ENCODE measurements at places on chromosomes 7 and 10.

DNA sequence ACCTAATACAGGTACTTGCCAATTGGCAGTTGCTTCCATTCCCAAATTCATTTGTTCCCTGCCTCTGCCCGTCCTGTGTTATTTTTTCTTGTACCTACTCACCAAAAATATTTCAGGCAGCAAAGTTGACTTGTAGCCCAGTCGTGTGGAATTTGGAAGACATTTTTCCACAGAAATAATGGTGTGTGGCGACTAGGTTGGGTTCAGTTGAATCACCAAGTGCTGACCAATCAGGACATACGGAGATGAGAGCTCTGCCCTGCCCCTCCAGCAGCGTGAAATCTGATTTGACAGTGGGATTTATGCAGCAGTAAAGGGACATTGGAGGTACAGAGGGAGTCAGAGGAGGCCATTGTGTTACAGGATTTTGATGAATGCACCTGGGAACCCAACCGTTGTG, 216.9 kb downstream of the CCDC3 start:
- DNase-seq, result no peak

DNA sequence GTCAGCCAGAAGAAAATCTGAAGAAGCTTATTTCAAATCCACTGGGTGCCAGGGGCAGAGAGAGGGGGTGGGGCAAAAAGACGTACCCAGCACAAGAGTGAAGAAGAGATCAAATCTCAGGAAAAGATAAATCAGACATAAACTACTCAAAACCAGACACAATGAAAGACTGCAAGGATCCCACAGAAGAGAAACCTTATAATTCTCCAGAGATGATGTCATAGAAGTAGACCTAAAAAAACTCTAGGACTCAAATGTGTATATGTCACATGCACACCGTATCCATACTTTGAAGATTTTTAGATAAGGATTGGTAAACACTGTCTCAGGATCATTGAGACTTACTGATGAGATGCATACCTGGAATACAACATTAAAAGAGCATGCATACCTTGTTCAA, 98.5 kb upstream of the PIK3CG start:
- DNase-seq, result no peak

DNA sequence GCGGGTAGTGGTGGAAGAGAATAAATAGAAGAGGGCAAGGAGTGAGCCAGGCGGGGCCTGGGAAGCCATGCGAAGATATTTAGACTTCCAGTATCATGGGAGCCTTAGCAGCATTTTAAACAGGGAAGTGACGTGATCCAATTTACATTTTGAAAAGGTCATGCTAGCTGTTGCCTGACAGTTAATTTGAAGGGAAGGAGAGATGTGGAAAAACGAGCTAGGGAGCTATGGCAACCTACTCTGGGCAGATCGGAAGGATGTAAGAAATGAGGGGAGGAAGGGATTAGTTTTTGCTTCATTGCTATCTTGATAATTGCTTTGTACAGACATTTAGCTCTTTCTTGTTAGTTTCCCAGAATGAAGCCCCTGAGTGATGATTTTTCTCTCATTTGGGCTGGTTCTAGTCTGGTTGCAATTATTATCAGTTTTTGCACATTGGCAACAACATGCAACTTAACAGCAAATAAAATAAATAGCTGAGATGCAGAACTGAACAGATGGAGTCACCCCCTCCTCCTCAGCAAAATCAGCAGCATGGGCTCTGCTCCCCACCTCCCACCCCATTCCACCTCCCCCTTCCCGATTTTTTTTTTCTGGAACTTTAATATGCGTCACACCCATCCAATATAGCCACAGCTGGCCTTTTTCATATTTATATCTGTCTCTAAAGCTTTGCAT, 13.0 kb upstream of the CALU start:
- DNase-seq, result no peak

DNA sequence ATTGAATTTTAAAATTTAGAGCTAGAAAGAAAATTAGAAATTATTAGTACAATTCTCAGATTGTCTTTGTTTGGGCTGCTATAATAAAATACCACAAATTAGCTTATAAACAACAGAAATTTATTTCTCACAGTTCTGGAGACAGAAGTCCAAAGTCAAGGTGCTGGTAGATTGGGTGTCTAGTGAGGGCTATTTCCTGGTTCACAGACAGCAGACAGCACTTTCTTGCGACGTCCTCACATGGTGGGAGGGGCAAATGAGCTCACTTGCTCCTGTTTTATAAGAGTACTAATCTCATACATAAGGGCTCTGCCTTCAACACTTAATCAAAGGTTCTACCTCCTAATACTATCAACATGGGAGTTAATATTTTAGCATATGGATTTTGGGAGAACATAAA, 134.1 kb downstream of the MDFIC start:
- DNase-seq, result no peak

- no peak for DNase-seq
Observed at GRCh38 chr7:142299237-142299781, 41.5 kb upstream of the PRSS58 start.

DNA sequence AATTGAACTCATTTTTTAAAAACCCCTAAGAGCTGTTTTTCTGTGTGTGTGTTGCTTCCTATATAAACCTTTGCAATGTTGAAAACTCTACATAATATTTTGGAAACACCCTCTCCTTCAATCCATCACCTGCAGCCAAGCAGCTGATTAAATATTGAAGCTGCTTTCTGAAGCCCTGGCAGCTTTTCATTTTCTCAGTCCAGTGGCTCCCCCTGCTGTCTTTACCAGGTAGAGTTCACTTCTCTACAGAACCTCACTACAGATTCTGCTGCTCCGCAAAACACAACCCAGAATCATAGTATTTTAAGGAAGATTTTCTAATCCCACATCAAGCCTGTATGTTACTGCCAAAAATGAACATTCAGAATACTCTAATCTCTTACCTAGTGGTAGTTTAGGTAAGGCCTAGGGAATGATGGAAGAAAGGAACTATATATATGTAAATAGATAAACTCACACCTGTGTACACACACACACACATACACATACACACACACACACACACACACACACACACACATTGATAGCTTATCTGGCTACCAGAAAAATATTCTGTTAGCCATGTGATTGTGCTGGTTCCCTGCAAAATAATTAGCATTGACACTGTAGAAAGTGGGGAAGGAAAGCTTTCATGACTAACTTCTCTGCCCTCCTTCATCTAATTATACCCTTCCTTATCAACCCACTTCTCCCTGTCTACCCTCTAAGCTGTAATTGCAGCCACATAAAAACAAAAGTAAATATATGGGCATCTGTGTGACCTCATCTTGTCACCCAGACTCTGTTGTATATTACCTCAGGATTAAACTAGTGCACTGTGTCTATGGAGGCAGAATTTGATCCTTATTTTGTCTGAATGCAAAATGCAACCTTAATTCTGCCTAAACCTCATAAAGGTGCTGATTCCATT, 229.5 kb upstream of the FZD1 start:
- no peak for DNase-seq

DNA sequence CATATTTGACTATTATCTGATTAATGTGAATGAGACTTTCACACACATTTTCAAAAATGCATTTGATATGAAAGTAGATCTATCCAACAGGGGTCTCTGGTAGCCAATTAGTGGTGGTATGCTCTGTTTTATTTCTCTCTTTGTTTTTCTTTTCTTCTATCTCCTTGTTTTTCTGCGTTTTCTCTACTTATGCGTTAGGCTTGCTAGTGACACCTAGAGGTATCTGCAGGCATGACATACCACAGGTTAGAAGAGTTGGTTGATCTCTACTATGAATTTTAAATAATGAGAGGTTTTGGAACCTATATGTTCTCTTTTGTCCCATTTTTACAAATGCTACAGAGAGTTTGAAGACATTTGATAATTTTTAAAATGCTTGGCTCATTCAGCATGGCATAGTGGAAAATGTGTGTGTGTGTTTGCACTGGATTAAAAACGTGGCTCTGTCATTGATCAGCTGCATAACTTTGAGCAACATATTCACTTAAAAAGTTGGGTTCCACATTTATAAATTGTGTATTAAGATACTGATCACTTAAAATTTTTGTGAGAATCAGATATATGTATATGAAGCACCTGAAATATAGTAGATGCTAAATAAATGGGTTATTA, 28.1 kb upstream of the PLXDC2 start:
- DNase-seq, result no peak

DNA sequence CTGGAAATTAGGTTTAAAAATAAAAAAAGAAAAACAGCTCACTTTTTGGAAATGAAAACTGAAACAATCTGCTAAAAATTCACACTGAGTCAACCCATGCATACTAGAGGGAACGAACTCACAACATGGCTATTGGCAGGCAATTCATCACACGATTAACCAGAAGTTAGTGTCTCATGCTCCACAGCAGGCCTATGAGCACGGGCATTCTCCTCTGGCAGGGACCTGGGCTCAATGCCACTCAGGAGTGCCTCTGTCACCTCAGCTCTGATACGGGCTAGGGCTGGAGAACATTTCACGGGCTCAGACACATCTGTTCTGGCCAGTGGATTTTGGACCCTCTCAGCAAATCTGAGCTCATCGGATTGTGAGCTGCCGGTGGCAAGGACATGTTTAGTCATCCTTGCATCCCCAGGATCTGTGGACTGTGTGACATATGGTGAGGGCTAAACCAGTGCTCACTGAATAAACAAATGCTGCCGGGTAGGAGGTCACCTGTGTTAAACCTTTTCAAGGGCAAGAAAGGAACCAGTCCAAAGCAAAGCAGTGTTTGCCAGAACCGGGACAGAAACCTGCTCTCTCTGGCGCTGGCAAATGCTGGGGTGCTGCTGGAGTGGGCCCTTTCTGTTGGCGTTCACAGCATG, 40.1 kb downstream of the POLR3A start:
- DNase-seq, result no peak

DNA sequence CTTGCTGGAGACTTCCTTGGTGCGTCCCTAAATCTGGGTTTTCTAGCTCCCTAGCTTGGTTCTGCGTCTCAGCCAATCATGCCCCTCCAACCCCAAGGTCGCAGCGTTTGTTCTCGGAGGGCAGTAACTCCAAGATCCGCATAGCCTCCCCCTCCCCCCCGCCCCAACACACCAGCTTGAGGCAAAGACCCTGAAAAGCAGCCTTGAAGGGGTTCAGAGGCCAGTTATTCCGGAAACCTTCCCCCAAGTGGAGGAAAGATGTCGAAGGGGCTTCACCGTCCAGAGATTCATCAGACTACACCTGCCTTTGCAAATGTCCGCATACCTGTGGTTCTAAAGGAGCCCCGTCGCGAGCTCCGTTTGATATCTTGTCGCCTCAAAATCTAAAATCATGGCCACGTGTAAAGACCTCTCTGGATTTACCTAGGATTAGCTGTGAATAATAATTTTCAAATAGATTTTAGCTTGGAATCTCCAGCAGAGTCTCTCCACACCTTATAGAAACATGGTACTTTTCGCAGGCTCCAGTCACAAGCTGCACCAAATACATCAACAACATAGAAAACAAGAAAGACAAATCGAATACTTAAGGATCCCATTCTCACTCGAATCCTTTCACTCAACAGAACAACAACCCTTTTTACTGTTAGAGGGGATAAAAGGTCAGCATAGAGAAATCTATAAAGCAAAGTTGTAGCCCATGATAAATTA, 7.9 kb downstream of the DLX6 start:
- no peak for DNase-seq

DNA sequence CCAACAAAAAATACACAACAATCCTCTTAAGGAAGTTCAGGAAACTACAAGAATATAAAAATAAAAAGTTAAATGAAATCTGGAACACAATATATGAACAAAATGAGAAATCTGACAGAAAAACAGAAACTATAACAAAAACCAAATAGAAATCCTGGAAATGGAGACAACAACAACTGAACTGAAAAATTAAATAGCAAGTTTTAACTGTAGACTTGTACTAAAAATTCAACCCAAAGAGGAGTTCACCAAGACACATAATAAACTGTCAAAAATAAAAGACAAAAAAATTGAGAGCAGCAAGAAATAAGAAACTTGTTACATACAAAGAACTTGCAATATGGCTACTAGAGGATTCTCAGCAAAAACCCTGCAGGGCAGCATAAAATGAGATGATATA, 45.1 kb downstream of the HBP1 start:
- DNase-seq, result no peak

DNA sequence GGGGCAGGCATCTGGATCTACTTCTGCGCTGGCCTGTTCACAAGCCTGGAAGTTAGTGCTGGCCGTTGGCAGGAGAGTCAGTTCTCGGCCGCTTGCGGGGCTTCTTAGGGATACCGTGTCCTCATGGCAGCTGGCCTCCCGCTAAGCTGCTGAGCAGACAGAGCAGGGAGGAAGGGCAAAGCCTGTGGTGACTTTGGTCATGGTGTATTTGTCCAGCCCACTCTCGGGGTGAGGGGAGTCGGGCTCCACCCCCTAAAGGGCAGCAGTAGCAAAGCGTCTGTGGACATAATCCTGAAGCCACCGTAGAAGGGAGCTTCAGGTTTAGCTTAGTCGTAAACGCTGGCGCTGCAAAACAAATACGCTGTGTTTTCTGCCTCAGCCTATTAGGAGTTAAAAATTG, 12.2 kb downstream of the UBE3C start:
- DNase-seq, result no peak

GRCh38 chr7:26399736-26400135, 108.1 kb downstream of the SNX10 start:
- DNase-seq, result no peak

DNA sequence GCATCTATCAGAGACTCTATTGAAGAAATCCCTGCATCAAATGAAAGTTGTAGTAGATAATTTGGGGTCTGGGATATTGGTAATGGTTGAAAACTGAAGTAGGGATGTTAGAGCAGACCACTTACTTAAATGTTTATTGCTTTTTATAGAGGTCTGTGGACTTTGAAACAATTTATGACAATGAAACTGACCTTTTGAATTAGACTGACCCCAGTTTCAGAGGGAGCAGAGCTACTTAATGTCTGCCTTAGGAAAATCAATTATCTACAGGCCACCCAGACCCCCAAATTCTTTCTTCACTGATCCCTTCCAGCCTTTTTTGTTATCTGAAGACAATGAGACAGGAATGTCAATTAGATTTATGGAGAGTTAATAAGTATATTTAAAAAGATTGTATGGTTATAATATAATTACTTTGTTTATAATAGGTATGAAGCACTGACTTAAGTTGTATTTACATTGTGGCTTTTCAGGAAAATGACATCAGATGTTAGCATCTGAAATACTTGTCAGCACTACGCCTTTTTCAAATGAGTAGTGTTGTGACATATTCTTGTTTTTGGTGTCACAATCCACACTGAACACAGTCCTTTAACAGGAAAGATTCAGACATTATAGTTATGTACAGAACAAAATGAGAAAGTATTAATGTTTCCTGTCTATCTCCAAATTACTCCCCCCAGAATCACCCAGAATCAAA, 13.9 kb downstream of the MGAM2 start:
- DNase-seq, result no peak

- no peak for DNase-seq
Observed at GRCh38 chr10:103666087-103666761, 172.7 kb downstream of the NEURL1 start.

All from caudate nucleus (tissue), 63 donors.